ENCODE measurements at places on chromosomes 5 and 9.

DNA sequence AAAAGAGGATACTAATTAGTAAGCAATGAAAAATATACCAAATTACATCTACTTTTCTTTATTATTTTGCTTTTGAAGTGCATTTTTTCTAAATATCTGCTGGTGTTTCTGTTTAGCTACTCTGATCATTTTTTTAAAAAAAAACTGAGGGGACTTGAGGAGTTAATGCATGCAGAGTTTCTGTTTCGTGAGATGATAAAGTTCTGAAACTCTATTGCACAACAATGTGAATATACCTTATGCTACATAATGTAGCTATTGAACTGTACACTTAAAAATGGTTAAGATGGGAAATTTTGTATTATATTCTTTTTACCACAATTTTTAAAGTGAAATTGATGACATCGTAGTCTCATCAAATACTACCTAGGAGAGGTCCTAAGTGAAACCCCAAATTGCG, 288.3 kb upstream of the NR4A3 start:
- no peak for DNase-seq

DNA sequence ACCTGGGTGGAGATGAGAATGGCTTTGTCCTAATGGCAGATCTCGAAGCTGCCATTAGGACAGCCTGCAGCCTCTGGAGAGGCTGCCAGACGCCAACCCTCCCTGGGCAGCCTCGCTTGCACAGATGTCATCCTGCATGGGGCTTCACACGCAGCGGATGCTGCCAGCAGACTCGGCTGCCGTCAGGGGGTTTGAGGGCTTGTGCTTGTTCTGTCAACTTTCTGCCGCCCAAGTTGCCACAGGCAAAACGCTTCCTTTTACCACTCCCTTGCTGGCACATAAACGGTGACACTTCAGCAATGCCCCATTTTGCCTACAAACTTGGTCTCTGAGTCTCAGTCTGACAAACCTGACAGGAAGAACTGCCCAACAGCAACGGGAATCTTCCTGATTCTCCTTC, 24.7 kb downstream of the DAP start:
- DNase-seq: no peak

GRCh38 chr9:93668261-93668871, 92.0 kb downstream of the PHF2 start:
- no peak for DNase-seq

DNA sequence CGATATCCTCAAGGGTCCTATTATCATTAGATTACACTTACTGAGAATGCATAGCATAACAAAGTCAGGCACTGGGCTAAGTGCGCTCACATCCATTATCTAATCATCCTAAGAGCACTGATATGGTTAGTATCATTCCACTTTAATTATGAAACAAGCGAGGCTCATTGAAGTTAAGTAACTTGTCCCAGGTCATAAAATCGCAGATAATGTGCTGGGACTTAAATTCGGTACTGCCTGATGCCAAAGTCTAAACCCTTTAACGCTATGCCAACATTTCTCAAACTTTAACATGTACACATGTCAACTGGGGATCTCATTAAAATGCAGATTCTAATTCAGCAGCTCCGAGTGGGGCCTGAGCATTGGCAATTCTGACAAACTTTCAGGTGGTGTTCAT, 204.7 kb downstream of the PTTG1 start:
- DNase-seq: no peak

- DNase-seq: no peak
These were observed 324.5 kb downstream of the KCNN2 start for GRCh38 chr5:114686356-114686755.

DNA sequence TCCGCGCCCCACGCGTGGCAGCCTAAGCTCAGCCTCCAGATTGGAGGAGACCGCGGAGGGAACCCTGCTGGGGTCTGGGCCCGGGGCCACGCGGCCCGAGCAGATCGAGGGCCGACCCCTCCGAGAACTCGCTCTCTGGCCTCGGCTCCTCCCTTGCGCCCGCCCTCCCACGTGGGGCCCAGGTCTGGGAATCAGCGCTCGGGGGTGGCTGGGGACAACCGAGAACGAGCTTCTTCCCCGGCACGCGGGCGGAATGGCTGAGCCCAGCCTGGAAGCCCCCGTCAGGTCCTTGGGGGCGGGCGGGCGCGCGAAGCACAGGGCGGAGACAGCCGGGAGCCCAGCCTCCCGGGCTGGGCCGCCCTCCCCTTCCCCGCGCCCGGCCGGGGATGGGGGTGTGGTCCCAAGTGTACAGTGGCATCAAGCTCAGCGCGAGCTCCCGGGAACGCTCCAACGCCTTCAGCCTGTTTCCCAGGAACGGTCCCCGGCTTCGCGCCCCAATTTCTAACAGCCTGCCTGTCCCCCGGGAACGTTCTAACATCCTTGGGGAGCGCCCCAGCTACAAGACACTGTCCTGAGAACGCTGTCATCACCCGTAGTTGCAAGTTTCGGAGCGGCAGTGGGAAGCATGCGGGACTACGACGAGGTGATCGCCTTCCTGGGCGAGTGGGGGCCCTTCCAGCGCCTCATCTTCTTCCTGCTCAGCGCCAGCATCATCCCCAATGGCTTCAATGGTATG, at the start of gene SLC22A4:
TSS of gene SLC22A4 (plus strand) at position 403 of the 736 bp plus-strand sequence. CDS start at position 626, 223 bp downstream.
- DNase-seq: peak; percentile 85

- DNase-seq: no peak
These were observed 170.1 kb downstream of the GOLPH3 start for GRCh38 chr5:32003981-32004380.

DNA sequence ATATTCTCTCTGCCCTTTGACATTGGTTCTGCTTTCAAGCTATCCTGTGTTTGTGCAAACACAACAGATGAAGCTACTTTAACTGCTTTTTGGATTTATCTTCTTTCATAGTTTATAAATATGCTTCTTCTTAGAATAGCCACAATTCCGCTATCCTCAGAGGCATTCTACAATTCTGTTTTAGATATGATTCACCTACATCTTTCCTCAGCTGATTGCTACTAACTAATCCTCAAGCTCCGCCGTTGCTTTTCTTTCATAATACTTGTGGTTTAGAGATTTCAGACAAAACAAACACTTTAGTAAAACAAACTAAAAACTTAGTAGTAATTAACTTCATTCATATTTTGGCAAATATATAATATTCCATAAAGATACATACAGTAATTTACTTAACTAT, 52.5 kb downstream of the ECPAS start:
- no peak for DNase-seq

- no peak for DNase-seq
These were observed 630.4 kb downstream of the PSAT1 start for GRCh38 chr9:78927099-78927940.
